Activated naive CD4-positive, alpha-beta T cell treated with anti-CD3 and anti-CD28 coated beads for 36 hours (primary cell): ENCODE measurements at places on chromosomes 11 and 22.

- no peak for DNase-seq
These were observed 6.0 kb downstream of the MPST start for GRCh38 chr22:37025500-37026070.

- no peak for DNase-seq
These were observed 6.6 kb upstream of the RAB30 start for GRCh38 chr11:83078269-83078668.

- DNase-seq = no peak
These were observed 105.8 kb upstream of the SLC5A12 start for GRCh38 chr11:26827567-26828081.

DNA sequence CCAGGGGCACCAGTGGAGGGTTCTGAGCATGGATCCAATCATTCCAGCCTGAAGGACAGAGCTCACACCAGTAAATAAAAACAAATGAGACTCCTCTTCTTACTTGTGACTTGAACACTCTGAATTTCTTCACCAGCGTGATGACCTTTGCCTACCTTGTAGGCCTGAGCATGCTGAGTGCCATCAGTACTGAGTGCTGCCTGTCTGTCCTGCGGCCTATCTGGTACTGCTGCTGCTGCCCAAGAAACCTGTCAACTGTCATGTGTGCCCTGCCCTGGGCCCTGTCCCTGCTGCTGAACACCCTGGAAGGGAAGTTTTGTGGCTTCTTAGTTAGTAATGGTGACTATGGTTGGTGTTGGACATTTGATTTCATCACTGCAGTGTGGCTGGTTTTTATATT, 23.9 kb downstream of the MRGPRX4 start:
- no peak for DNase-seq

GRCh38 chr11:71248656-71249055, 3.7 kb downstream of the SHANK2 start:
- DNase-seq = no peak

DNA sequence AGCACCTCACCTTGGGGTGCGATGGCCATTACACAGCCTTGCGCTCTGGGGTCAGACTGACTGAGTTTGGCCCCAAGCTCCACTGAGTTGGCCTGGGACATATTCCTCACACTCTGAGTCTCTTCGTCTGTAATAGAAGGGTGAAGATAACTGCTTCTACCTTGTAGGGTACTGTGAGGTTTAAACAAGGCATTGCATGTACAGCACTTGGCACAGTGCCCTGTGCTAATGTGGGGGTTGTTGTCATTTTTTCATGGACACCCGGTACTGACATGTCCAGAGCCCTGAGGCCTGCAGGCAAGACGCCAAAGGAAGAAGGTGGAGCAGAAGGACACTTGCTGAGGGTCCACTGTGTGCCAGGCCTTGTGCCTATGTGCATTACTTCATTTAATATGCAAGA, 50.7 kb downstream of the OTOG start:
- DNase-seq = no peak

GRCh38 chr11:12719221-12719620, 45.0 kb downstream of the TEAD1 start:
- DNase-seq = no peak

- no peak for DNase-seq
These were observed 201.5 kb downstream of the SOX6 start for GRCh38 chr11:16154715-16155396.

DNA sequence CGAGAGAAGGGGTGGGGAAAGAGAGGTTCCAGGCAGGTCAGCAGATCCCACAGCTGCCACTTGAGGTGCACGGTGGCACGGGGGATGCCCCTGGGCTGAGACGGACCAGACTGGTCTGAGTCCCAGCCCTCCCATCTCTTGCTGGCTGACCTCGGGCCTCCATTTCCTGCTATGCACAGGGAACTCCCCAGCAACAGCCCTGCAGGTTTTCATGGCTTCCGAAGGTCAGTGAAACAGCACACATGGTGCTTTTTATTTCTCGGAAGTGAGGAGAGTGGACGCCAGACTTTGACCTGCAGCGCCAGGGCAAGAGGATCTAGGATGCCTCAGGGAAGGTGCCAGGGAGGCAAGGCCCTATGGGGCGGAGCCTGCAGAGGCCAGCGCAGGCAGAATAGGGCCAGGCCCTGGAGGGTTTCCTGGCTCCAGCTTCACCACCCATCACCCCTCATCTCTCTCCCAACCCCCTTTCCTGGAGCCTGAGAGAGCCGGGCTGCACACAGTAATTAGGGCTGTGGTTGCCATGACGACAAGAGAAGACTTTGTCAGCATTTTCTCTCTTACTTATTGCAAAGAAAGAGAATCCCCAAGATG, 29.5 kb downstream of the SLC22A12 start:
- DNase-seq = no peak

- DNase-seq = no peak
These were observed 172.6 kb downstream of the SHANK2 start for GRCh38 chr11:71079795-71080194.

- DNase-seq = no peak
These were observed 628.3 kb downstream of the BUD13 start for GRCh38 chr11:116144387-116144958.

DNA sequence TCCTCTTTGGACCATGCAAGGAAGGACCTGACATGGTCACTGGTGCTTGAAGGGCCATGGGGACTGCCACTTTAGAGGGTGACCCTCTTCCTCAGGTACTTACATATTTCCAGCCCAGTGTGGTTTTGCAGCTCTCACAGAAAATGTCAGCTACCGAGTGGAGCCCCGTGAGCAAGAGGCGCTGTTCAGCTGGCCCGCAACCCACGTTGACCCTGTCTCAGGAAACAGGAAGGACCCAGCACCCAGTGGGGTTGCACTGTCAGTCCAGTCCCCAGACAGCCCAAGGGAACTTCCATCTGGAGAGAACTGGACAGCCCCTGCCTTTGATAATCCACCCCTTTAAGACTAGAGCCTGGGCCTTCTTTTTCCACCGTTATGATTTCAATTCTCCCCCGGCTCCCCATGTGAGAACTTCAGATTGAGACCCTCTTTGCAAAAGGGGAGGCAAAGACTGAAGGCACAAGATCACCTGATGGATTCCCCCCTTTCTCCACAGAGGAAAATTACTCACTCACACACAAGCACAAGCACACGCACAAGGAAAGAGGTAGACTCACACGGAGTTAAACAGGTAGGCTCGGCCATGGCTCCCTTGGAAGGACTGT, 3.4 kb downstream of the YPEL4 start:
- DNase-seq = no peak

DNA sequence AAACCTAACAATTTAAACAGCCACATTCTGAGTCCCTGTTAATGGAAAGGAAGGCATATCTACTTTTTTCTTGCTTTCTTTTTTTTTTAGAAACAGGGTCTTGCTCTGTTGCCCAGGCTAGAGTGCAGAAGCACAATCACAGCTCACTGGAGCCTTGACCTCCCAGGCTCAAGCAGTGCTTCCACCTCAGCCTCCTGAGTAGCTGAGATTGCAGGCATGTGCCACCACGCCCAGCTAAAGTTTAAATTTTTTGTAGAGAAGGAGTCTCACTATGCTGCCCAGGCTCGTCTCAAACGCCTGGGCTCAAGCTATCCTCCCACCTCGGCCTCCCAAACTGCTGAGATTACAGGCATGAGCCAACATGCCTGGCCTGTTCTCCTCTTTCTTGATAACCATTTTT, 25.4 kb downstream of the ARFGAP3 start:
- DNase-seq = no peak

DNA sequence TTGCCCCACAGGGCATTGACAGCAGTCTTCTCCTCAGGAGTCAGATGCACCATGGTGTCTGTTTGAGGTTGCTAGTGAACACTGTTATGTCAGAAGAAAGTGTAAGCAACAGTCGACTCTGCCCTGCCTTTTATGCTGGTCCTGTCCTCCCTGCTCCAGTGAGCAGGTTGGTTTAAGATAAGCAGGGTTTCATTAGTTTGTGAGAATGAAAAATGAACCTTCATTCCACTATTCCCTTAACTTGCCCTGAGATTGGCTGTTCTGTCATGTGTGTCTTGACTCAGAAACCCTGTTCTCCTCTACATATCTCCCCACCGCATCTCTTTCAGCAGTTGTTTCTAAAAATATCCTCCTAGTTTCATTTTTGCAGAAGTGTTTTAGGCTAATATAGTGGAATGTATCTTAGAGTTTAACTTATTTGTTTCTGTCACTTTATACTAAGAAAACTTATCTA, at the start of gene HBD:
Gene HBD (minus strand): TSS at position 103 of the 454 bp plus-strand sequence. CDS start 50 bp downstream, at position 53.
- no peak for DNase-seq

DNA sequence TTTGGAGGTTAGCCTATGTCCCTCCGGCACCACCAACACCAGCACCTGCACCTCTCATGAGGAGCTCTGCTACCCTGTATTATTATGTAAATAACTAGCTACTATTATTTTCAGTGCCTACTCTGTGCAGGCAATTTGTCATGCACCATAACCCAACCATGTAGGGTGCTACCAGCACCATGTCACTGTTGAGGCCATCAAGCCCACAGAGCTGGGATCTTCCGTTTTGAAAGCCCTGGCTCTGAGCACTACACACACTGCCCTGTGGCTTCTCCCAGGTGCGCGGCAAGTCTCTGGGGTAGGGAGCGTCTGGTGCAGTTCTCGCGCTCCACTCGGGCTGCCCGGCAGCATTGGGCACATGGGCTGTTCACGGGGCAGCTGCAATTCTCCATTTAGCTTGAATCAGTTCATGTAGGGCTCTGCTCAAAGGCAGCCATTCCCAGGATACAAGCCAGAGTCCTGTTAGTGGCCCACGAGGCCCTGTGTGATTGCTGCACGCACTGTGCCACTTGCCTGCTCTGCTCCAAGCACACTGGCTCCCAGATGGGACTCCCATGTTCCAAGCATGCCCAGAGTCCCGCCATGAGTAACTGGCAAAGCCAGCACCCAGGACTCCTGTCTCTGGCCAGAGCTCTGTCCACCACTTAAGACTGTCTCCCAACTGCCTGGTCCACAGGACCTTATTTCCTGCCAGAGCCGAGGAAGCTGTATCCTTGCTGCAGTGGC, 42.5 kb upstream of the CDON start:
- DNase-seq = no peak

DNA sequence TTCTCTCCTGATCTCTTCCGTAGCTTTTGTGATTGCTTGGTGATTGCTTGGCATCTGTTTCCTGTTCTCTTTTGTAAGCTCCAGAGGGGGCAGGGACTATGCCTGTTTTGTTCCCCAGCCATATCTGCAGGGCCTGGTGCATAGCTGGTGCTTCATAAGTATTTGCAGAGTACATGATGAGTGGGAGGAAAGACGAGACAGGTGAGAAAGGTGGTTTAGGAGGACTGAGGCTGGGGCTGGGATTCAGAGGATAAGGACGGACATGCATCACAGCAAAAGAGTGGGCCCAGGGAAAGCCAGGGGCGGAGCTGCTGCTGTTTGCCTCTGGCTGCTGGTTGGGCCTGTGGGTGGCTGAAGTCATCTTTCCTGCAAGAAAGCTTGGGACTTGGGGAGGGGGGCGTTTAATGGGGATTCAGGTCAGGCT, 62.4 kb downstream of the DSCAML1 start:
- DNase-seq = no peak

DNA sequence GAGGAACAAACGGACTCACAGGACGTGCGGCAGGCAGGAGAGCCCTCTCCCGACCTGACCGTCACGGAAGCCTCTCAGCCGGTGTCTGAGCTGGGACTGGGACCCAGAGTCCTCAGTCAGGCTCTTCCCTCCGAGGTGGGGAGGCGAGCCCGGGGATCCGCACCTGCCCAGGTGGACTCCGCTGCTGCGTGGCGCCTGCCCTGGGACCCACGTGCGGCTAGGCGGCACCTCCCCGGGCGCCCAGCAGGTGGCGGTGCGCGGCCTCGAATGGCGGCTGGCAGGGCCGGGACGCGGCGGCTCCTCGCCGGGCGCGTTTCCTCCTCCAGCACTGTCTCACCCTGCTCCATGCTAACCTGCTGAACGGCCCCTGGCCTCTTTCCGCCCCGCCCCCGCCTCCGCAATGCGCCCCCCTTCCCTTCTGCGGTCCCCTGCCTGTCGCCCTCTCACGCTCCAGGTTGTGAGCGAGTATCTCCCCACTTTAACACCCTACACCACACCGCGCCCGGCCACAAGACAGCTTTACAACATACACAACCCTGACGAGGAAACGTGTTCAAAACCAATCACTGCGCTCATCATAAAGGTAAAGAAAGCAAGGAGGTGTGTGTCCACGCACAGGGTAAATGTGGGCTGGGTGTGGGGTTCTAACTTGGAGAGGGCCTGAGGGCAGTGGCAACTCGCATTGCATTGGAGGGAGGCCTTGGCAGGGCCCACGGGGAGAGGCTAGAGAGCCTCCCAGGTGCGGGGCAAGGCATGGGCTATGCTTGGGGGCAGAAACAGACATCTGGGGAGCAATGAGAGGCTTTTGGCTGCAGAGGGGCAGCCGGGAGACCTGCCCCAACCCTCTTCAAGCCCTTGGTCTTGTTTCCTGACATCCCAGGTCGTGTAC, 25.9 kb upstream of the ATXN10 start:
- DNase-seq = peak; percentile 79

GRCh38 chr11:61153593-61154095, 7.6 kb downstream of the VPS37C start:
- no peak for DNase-seq

- no peak for DNase-seq
These were observed 88.8 kb downstream of the PDHX start for GRCh38 chr11:35005141-35005780.

DNA sequence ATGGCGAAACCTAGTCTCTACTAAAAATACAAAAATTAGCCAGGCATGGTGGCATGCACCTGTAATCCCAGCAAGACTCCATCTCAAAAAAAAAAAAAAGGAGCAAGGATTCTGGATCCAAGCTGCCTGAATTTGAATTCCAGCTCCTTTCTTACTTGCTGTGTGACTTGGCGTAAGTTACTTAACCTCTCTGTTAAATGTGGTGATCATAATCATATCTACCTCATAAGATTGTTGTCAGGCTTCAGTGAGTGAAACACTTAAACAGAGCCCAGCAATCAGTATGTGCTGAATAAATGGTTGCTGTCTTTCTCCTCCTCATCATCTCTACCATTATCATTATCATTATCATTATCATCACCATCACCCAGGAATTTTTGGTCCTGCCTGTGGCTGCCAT, 2.7 kb downstream of the MB start:
- DNase-seq = no peak

DNA sequence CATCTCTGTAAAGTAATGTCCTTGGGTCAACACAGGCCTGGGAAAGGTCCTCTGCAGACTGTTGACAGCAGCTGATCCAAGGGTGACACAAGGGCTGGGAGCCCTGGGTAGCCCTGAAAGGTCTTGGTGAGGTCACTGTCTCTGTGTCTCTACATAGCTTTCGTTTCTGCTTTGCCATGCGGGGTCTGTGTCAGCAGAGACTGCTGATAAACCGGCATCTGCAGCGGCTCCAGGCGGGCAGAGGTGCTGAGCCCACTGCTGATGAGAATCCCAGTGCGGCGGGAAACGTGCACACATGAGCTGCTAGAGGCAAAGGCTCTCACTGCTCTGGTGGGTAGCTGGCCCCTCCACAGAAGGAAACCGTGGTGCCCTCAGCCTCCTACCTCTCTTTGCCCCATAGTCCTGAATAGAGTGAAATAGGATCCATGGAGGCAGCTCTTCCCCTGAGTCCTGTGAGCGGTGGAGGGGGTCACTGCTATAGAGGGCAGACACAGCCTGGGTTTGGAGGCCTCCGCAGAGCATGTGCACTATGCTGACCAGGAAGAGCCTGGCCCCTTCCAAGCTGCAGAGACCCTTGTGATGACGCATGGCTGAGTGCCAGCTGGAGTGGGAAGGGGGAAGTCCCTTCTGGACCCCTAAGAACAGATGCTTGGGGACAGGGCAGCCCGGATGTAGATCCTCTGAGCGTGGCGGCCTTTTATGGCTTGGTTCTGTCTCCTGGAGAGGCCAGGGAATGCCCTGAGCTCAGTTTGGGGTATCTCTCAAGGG, 17.8 kb upstream of the ST3GAL4 start:
- no peak for DNase-seq

- DNase-seq = peak; percentile 77
These were observed 41.8 kb upstream of the SORL1-AS1 start for GRCh38 chr11:121494355-121495099.

GRCh38 chr11:31060880-31061279, 308.7 kb downstream of the DCDC1 start:
- no peak for DNase-seq
